Effector memory CD8-positive, alpha-beta T cell (primary cell): ENCODE measurements at places on chromosomes 16 and 17.

DNA sequence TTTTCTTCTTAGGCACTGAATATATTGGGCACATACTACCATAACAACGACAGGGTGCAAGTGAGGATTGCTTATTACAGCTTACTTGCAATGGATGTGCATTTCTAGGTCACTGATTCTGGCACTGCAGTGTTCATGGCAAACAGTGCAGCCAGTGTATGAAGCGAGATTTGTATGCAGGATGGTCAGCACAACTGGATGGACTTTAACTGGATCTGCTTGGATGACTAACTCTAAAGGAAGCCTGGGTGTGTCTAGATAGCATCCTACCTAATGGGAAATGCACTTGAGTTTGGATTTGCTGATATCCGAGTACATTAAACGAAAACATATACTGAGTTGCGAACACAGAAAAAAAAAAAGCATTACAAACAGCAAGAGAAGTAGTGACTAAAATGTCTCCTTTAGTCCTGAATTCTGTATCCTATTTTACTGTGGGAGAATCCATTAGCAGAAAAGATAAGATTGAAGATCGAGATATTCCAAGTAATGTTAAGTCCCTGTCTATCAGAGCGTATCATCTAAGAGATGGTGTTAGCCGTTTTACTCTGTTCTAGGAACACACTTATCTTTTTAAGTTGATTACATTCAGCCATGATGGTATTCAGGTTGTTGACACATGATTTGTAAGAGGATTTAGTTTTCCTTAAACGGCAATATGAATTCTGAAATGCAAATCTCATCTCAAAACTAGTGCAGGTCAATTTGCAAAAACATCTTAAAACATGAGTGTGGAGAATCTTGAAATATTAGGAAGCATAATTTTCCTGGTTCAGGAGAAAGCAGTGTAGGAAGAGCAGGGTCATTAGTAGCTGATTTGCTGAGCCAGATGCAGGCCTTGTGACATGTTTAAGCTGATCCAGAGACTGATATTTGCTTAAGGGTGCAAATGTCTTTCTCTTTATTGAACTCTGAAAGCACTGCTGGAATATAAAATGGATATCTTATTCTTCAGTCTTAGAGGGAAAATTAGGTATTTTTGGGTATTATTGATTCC is 142.6 kb upstream of the CPHXL start:
- peaks cover 13% of the 10 kb centered on the region for H3K27me3 ChIP-seq
- no peaks in the 10 kb centered on the region for H3K4me1 ChIP-seq
- no peak overlapping the region for H3K27ac ChIP-seq

DNA sequence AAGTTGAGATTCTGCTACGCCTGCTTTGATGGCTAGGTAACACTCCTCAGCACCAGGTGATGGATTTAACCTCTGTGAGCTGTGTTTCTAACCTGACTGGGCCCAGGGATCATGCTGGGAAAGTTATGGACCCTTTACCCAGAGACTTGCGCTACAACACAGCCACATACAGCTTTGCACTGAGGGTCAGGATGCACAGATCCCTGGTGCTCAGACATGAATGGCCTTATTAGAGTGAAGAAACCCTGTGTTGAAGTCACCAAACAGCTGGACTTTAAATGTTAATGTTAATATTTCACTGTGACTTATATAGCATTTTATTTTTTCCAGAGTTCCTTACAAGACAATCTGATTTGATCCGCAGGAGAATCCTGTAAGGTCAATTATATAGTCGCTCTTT is 114.3 kb downstream of the MSI2 start:
- H3K4me1 ChIP-seq: peaks cover 22% of the 10 kb centered on the region
- DNase-seq: no peak
- H3K27me3 ChIP-seq: no peaks in the 10 kb centered on the region
- H3K27ac ChIP-seq: no peak overlapping the region
- no peaks in the 10 kb centered on the region for H3K36me3 ChIP-seq

DNA sequence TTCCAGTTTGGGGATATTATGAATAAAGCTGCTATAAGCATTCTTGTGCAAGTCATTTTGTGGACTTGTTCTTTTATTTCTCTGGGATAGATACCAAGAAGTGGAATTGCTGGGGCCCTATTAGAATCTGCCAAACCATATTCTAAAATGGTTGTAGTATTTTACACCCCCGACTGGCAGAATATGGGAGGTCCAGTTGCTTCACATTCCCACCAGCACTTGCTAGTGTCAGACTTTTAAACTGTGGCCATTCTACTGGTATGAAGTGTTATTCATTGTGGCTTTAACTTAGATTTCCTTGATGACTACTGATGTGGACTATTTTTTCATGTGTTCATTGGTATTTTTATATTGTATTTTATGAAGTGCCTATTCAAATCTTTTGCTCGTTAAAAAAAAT is 18.1 kb upstream of the NUP93 start:
- no peaks in the 10 kb centered on the region for H3K27me3 ChIP-seq
- H3K4me3 ChIP-seq: no peak overlapping the region
- H3K27ac ChIP-seq: no peak overlapping the region
- H3K4me1 ChIP-seq: peaks cover 31% of the 10 kb centered on the region

DNA sequence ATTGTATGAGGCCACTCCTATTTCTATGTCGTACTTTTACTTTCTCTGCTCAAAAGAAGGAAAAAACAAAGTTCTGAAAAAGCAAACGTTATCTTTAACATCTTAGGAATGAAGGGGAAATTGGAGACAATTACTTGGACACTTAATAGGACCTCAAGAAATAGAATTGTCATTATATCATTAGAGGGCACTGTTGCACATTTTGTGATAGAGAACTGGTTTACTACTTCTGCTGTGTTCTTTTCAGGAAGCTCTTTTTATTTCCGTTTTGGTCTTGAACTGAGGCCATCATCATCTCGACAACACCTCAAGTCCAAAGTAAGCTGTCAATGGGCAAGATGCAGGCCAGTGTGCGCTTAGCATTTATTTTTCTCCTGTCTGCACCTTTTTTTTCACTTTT is 14.6 kb downstream of the COG4 start:
- no peak for DNase-seq
- peaks cover 57% of the 10 kb centered on the region for H3K36me3 ChIP-seq
- peaks cover 12% of the 10 kb centered on the region for H3K4me1 ChIP-seq

- no peak for DNase-seq
- no peak overlapping the region for H3K27ac ChIP-seq
- H3K27me3 ChIP-seq: peaks cover 14% of the 10 kb centered on the region
- peaks cover 4% of the 10 kb centered on the region for H3K36me3 ChIP-seq
- no peak overlapping the region for H3K4me3 ChIP-seq
- H3K4me1 ChIP-seq: peaks cover 22% of the 10 kb centered on the region
Measured at GRCh38 chr17:77662833-77663232, 295.7 kb upstream of the TNRC6C start.

DNA sequence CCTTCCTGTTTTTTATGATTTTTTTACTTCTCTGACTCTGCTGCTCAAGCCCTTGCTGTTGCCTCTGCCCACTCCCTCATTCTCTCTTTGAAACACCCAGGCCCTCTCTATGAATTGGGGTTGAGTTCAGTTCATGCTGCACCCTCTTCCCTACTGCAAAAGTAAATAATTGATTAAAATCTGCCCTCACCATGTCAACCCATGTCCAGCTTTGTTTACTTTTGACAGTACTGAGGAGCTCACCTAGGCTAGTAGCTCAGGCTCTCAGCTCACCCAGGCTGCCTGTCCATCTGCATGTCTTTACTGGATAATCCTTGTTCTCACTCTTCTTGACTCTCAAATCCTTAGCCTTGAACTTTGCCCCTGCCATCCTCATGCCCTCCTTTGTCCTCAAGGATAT is 95.2 kb downstream of the SPACA3 start:
- peaks cover 54% of the 10 kb centered on the region for H3K27me3 ChIP-seq
- no peaks in the 10 kb centered on the region for H3K36me3 ChIP-seq
- H3K4me1 ChIP-seq: no peaks in the 10 kb centered on the region
- H3K27ac ChIP-seq: no peak overlapping the region
- no peak overlapping the region for H3K4me3 ChIP-seq

DNA sequence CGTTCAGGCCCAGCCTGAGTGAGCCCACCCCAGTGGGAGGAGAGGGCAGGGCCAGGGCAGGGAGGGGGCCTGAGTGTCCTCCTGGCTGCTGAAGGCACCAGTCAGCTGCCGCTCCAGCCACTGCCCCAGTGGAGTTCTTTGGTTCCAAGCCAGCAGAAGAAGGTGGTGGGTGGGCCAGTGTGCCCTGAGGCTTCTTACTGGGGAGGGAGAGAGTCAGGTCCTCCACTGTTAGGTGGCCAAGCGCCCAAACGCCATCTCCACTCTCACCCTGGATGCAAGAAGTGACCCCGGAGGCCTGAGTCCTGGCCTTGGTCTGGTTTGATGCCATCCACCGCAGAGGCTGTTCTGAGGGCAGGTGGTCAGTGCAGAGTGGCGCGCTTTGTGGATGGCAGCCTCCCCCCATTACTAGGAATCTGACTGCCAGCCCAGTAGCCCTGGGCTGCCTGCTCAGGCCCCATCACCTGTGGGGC is 2.2 kb downstream of the RNF213 start:
- peaks cover 59% of the 10 kb centered on the region for H3K4me1 ChIP-seq
- no peak for DNase-seq
- H3K27ac ChIP-seq: no peak overlapping the region
- H3K36me3 ChIP-seq: peaks cover 47% of the 10 kb centered on the region
- peak overlapping the region; percentile 98 for H3K4me3 ChIP-seq

- peaks cover 85% of the 10 kb centered on the region for H3K36me3 ChIP-seq
- no peak overlapping the region for H3K4me3 ChIP-seq
- DNase-seq: no peak
- H3K27me3 ChIP-seq: no peaks in the 10 kb centered on the region
Measured at GRCh38 chr17:5429191-5429887, 9.4 kb downstream of the RPAIN start.

DNA sequence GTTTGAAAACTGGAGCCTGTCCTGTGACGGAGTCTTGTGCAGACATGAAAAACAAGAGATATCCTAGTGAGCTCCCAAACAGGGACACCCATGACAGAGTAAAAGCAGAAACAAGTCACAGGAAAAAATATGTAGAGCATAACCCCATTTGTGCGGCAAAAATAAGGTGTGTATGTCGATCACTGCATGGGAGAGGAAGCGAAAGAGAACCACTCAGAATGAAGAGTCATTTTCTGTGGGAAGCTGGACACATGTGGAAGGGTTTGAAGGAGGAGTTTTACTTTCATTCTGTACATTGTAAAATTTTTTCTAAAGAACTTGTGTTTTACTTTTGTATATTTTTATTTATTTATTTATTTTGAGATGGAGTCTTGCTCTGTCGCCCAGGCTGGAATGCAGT is 72.1 kb downstream of the JPH3 start:
- peaks cover 2% of the 10 kb centered on the region for H3K27me3 ChIP-seq
- peaks cover 3% of the 10 kb centered on the region for H3K36me3 ChIP-seq
- H3K27ac ChIP-seq: no peak overlapping the region

DNA sequence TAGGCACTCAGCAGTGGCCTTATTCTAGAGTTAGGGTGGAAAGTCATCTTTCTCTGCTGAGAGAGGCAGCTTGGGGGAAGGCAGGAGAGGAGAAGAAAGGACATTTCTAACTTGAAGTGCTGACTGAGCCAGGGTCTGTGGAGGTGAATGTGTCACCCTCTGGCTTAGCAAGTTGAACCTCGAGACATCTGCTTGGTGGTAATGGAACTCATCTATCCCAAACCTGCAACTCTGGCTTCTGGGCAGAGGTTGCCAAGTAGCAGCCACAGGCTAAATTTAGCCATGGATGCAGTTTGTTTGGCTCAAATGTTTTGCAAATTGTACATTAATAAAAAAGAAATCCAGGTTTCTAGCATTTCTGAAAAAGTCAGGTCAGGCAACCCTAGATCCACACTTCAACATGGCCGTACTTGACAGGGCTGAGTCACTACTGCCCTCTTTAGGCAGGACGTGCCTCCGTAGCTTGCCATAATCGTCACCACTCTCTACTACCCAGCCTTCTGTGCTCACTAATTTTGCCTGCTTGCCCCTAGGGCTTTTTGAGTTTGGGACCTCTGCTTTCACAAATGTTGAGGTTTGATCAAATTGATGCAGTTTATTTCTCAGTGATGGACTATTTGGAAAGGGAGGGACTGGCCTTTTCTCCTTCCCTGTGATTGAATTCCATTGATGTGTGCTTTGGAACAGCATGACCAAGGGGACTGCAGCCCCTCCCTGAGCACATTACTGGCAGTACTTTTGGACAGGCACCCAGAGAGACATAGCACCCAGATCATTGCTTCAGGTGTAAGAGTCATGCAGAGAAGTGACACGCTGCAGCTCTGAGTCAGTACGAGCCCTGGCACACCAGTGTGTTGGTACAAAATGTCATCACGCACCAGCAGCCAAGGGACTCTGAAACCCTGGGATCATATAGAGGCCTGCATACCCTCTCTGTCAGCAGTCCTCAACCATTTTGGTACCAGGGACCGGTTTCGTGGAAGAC is 5.2 kb downstream of the CDH13 start:
- no peak overlapping the region for H3K27ac ChIP-seq
- no peaks in the 10 kb centered on the region for H3K36me3 ChIP-seq
- H3K4me1 ChIP-seq: no peaks in the 10 kb centered on the region
- no peak for DNase-seq

- no peak overlapping the region for H3K27ac ChIP-seq
- H3K4me3 ChIP-seq: no peak overlapping the region
- DNase-seq: no peak
- no peaks in the 10 kb centered on the region for H3K36me3 ChIP-seq
Measured at GRCh38 chr16:22386976-22387375, 12.6 kb upstream of the CDR2 start.

DNA sequence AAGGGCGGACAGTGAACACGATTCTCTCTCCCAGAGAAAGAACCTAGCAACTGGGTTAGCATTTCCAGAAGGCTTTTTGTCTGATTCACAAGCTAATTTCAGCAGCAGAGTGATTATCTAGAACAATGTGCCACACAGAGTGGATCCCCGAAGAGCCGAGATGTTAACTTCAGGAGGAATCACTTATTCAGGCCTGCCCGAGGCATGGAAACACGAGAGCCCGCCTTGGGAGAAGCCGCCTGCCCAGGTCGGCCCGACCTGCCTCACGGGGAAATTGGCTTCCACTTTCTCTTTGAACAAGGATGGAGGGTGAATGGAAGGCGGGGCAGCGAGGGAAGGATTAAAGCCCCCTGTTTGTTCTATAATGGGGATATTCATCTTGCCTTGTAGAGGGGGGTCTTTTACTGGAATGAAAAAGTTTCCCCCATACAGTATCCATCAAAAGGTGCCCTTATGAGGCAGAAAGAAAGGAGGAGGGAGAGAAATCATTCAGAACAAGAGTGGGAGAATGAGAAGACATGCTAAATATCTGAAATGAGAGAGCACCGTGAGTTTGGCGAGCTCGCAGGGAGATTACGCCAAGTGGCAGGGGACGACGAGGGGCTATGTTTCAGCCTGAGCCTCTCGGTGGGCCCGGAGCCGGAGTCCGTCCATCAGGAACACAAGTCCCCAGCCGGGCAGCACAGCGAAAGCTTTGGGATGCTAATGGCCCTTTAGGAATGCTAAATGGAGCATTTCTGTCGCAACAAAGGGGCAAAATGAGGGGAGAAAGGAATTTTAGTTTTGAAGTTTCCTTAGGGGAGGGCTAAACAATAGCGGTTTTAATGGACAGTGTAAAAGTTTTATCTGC is 33.0 kb downstream of the NTN1 start:
- H3K36me3 ChIP-seq: peaks cover 3% of the 10 kb centered on the region
- H3K27me3 ChIP-seq: peaks cover 72% of the 10 kb centered on the region
- DNase-seq: no peak
- no peak overlapping the region for H3K4me3 ChIP-seq
